GM04503 (cell line): ENCODE measurements at places on chromosomes 2 and 18.
A peak's percentile ranks its signal among the peaks of the same experiment; 100 is the strongest.

DNA sequence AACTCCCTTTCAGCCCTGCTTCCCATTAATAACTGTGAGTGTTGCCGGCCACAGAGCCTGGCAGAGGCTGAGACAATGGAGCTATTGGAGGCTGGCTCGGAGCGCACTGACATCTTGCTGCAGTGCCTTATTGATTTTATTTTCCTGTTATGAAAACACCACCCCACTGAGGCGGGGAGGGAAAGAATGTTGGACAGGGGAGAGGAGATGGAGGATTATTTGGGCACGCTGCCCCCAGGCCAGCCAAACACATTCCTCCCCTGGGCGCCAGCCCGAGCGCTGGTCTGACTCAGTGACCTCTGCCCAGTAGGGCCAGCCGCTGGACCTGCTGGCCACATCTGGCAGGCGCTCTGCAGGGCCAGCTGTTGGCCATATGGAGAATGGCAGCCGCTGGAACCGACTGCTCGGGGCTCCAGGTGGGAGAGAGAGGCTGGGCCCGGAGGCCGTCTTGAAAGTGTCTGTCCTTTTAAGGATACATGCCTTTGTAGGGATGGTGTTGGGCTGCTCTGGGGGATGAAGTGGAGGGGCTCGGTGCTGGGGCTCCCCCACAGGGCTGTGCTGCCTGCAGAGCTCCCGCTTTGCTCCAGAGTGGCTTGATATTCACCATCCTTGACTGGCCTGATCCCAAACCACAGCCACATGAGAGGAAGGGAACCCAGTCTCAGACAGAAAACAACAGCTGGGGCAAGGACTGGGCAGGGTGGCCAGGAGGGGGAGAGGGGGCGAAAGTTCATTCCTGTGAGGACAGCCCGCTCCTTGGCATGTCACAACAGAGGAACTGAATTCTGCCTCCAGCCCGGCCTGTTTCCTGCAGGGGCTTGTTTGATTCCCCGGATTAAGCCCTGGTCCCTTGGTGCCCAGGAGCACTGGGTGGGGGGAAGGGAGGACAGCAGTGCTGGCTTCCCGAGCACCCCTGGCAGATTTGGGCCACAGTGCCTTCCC lies 179.0 kb downstream of the KLHL29 start:
- DNase-seq = peak; percentile 37

DNA sequence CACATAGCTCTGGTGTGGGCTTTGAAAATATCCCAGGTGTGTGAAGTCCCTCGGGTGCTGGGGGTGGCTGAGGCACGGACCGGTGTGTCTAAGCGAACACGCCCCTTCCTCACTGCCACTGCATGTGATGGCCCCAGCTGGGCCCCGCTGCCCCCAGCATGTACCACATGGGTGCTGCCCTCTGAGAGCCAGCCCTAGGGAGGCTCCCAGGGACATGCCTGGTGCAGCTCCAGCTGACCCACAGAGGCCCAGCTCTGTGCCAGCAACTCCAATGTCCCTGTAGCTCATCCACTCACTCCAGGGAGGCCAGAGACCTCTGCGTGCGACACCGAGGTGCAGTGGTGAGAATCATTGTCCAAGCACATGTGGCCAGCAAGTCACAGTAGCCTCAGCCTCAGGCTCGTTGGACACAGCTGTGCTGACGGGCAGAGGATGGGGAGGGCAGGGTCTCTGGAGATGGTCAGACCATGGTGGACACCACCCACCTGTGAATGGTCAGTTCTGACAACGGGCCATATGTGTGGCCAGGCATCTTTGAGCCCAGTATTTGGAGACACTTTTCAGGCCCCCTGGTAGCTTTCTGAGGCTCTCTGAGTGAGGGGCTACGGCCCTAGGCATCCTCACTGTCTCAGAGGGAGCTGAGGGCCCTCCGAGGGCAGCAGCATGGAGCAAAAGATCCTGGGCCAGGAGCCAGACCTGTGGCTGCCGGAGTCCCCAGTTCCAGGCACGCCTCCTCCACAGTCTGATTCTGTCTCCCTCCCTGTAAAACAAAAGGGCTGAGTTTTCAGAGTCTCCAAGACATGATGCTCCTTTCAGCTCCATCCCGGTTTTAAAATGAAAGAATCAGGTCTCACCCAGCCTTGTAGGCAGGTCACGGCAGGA lies 220.7 kb downstream of the NDUFA10 start:
- DNase-seq = no peak

DNA sequence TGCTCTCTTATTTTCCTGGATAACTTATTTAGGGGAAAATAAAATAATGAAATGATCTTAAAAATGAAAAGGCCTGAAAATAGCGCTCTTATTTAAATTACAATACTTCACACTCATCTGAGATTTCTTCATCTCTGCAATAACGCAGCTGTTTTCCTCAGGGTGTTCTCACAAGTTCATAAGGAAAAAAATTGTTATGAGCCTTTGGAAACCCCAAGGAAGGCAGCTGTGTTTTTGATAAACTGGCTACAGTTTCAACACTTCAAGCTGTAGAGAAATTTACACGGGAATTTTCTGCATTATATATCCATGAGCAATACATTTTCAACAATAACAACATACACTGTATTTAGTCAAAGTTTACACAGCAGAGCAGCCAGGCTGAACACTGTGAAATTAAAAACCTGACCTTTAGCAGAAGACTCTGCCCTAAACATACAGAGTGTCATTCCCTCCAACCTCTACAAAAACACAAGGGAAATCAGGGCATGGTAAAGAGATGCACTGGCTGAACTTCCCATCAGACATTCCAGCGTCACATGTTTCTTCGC lies 959.6 kb downstream of the SLC4A3 start:
- DNase-seq = no peak

DNA sequence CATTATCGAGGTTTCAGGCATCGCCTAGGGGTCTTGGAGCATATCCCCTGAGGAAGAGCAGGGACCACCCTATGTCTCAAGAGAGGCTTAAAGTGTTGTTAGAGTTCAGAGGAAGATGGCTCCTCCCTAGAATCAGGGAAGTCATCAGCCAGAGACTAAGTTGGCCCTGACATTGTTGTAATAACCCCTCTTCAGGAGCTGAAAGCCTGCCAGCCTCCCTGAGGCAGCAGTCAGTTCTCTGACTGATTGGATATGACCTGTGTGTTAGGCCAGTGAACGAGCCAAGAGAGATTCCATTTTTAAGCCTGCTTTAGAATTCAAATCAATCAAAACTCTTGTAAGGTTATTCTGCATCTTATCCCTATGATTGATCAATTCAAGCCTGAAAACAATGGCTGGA lies 34.9 kb downstream of the ARHGAP28 start:
- DNase-seq = no peak

GRCh38 chr2:16614314-16614860 lies 51.2 kb downstream of the CYRIA start:
- no peak for DNase-seq

GRCh38 chr2:213148572-213149261 lies 2.7 kb downstream of the IKZF2 start:
- no peak for DNase-seq

- no peak for DNase-seq
These were observed 12.9 kb downstream of the FOSL2 start for GRCh38 chr2:28405537-28405936.

GRCh38 chr2:38509314-38509946 lies 93.3 kb downstream of the HNRNPLL start:
- DNase-seq = no peak

- DNase-seq = no peak
These were observed 451.9 kb downstream of the ARHGAP15 start for GRCh38 chr2:143581134-143581533.

DNA sequence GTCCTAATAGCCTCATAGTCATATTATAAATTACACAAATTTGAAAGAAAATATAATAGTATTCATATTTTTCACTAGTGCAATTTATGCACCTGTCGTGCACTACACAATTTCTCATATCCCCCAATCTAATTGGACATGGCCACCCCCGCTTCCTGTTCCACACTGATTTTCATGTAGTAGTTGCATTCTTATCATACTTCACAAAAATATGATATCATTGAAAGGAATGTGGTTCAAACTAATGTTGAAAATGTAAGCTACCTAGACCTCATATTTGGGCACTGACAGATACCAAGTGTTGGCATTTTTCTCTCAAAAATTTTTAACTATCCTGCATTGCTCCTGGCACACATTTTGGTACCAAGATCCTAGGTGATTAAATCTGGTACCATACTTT lies 985.5 kb upstream of the POU3F3 start:
- no peak for DNase-seq

DNA sequence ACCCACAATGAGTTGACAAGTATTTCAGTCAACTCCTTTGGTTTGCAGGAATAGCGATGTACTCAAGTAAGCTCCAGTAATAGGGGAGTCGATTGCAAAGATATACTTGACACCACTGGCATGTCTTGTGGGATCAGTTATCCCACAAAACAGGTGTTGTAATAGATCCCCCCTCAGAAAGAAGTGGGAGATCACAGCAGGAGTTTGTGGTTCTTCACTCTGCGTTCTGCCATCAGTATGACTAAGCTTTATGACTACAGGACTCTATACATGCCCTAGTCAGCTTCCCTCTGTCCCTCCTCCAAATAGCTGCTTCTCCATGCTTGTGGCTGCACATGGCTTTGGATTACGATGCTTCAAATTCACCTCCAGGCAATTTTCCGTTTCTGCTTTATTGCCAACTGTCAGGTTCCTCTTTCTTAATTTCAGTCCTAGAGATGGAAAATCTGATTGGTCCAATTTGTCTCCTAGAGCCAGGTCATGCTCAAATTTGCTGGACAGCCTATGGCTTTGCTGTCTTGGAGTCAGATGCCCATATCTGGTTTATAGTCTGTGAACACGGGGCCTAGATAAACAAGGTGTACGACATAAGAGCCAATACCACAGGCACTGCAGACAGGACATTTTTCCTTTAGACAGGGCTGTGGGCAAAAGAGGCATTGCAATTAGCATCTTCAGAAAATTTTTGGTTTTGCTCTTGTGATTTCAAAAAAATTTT lies 221.7 kb downstream of the PAX3 start:
- DNase-seq = no peak

DNA sequence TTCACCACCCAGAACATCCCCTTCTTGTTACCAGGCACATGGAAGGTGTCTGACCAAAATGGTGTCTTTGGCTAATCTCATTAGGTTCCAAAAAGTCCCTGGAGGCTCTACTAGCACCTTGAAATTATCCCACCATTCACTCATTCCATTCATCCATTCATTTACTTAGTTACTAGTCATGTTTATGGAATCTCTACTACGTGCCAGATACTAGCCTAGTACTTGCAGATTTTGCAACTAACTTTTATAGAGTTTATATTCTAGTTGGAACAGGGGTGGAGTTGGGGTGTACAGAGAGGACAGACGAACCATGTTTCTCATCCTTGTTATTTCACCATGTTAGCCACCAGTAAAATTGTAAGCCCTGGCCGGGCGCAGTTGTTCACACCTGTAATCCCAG lies 4.0 kb upstream of the NOP58 start:
- no peak for DNase-seq

GRCh38 chr2:46970334-46971288 lies 55.0 kb upstream of the MCFD2 start:
- DNase-seq = no peak

DNA sequence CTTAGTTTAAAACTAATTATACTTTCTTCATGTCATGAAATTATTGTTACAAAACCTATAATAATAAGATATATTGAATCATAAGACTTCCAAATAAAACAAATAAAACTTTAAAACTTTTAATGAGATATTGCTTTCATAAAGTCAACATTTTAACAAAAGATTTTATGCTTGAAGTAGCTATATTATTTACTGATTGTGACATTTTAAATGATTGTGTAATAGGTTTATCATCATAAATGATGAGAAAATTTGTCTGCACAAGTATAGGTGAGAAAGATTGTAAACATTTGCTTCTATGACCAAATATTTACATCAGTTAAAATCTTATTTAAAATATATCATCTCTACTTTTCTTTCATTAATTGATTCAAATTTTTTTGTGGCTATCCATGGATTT lies 5.1 kb upstream of the GALNT13 start:
- no peak for DNase-seq

DNA sequence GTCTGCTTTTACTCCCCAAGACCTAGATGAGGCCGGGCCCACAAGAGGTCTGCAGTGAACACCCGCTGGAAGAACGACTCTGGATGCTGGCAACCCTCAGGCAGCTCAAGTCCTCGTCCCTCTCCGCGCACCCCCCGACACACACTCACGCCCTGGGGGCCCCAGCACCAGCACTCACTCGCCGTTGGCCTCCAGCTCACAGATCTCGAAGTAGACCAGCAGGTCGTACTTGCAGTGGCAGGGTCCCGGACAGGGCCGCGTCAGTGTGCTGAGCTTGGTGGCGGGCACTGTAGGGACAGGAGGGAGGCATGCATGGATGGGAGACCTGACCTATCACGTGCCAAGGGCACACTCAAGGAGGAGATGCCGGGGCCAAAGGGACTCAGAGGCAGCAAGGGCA lies 49.4 kb downstream of the AQP12A start:
- no peak for DNase-seq

DNA sequence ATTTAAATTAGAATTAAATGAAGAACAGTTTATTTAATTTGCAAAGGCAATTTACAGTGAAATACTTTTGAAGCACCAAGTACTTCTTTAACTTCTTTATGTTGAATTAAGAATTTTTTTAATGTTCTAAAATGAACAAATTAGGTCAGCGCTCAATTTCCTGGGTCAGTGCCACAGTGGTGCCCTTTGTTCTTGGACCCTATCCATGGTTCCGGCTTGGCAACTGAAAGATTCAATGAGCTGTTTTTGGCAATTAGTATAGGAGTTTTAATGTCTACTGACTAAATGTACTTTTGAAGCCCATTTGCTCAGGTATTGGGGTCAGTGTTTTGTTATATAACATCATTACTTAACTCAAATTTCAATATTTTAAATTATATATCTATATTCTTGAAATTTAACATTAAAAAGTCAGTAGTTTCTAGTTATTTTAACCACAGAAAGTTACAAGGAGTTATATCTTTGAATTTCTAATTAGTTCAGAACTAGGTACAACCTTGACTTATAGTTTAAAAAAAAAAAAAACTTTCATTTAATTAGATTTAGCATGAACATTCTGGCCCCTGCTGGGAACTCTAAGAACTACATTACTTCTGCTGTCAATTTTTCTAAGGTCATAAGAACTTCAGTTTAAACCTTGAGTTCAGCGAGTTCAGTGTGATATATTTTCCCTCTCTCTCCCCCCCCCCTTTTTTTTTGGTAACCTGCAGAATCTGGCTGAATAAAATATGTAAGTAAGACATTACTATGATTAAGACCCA lies 7.6 kb upstream of the MSTN start:
- DNase-seq = peak; percentile 25

DNA sequence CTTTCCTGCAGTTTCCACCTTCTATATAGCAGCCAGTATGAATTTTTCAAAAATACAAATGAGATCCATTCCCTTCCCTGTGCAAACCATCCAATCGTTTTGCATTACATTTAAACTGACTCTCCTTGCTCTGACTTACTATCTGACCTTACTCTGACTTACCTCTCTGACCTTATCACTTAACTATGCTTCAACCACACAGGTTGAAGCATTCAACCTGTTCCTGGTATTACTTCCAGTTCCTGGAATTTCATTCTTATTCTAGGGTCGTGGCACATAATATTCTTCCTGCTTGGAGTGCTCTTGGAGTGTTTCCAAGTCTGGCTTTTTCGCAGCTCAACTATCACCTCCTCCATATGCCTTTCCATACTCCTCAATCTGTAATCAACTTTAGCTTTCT lies 850.6 kb upstream of the CHAC2 start:
- no peak for DNase-seq

- DNase-seq = no peak
These were observed 46.9 kb upstream of the USP14 start for GRCh38 chr18:111306-112014.

- DNase-seq = no peak
These were observed 58.9 kb downstream of the ROCK2 start for GRCh38 chr2:11285499-11285898.

GRCh38 chr2:207224791-207225482 lies 59.2 kb upstream of the KLF7 start:
- no peak for DNase-seq
